Germinal center (tissue), 1 donor: ENCODE measurements at places on chromosomes 5 and 9.
A peak's percentile ranks its signal among the peaks of the same experiment; 100 is the strongest.

- no peak for DNase-seq
Measured at GRCh38 chr5:133859073-133859472, 109.4 kb downstream of the C5orf15 start.

- no peak for DNase-seq
Measured at GRCh38 chr5:58108511-58108910, 351.4 kb downstream of the PLK2 start.

DNA sequence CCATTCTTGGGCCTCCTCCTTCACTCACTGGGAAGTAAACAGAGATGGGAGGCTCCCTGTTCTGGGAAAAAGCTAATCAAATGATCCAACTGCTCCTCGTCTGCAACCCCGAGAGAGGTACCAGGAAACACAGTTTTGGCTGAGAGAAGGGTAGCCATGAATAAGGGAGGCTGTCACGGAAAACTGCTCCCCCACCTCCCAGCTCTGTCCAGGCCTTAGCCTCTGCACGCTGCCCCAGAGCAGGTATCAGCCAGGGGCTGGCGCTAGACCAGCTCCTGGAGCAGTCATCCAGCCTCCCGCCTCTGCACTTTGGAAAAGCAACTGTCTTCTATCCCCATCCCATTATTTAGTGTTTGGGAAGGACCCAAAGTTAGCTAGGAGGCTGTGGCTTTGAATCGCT is 266.1 kb downstream of the NDUFS4 start:
- DNase-seq: no peak

DNA sequence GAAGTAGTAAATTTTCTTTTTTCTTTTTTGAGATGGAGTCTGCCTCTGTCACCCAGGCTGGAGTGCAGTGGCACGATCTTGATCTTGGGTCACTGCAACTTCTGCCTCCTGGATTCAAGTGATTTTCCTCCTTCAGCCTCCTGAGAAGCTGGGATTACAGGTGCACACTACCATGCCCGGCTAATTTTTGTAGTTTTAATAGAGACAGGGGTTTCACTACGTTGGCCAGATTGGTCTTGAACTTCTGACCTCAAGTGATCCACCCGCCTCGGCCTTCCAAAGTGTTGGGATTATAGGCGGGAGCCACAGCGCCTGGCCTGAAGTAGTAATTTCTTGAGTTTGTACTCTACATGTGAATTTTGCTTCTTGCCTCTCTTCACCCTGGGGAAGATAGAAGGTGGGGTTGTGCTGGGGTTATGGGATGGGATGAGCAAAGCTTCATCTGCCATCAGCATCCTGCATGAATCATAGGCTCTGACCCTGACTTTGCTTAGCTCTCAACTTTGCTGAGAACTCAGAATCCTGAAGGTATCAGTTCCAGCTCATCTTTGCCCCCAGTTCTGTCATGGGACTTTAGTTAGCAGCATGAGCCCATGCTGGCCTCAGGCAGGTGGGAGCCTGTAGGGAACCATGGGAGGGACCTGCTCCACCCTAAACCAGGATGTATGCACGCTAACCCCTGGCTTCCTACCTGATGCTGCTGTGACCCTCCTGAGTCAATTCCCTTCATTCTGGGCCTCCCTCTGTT is 9.3 kb upstream of the CCL21 start:
- no peak for DNase-seq

GRCh38 chr9:122403381-122404000 is 32.7 kb downstream of the PTGS1 start:
- DNase-seq: no peak

- no peak for DNase-seq
Measured at GRCh38 chr5:5371005-5371404, 51.5 kb upstream of the ICE1 start.

GRCh38 chr5:169711551-169712225 is 74.6 kb downstream of the DOCK2 start:
- DNase-seq: no peak

GRCh38 chr9:95506428-95506677 is 10.4 kb downstream of the PTCH1 start:
- DNase-seq: peak; percentile 41

- DNase-seq: no peak
Measured at GRCh38 chr5:78610636-78611035, 37.9 kb downstream of the LHFPL2 start.

DNA sequence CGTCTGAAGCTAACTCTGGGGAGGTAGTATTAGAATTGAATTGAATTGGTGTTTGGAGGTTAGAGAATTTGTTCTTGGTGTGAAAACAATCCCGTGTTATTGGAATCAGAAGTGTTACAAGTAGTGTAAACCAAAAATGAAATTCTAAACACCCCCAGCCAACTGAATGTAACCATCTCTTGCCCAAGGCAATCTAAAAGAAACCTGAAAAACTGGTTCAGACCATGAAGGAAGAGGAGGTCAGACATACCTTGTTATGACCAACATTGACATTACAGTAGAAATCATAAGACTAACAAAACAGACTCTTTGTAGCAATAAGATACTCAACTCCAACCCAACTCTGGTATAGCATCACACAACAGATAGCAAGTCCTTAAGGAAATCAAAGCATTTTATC is 159.0 kb downstream of the TUSC1 start:
- DNase-seq: no peak

GRCh38 chr9:136028760-136029470 is 66.2 kb downstream of the NACC2 start:
- no peak for DNase-seq

DNA sequence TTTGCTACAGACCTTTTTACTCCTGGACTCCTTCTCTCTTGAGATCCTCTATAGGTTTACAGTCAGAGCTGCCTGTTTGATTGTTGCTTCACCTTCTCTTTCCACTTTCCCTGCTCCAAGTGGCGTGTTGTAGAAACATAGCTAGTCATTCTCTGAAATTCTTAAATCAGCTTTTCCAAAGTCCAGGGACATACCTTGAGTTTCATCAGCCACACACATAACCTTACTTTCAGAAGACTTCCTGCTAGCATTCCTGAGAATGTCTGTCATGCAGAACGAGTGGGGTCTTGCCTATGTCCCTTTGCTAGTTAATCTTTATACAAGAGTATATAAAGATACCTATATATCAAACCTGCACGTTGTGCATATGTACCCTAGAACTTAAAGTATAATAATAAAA is 230.3 kb upstream of the ZNF462 start:
- DNase-seq: no peak

DNA sequence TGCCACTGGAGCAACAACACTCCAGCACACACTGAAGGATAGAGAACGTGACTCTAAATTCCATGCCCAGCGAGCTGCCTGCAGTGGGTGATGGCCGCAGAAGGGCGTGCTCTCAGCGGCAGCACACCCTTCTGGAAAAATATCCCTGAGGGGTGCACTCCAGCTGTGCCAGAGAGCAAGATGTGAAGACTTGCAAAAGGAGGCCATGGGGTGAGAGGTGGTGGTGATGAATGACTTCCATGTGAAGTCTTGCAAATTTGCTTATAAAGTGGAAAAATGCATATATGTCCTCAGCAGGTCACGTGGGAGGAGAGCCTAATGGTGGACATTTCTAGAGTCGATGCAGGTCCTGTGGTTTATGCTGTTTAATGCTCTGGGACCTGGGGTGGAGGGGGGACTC is 39.8 kb upstream of the COL5A1 start:
- no peak for DNase-seq

DNA sequence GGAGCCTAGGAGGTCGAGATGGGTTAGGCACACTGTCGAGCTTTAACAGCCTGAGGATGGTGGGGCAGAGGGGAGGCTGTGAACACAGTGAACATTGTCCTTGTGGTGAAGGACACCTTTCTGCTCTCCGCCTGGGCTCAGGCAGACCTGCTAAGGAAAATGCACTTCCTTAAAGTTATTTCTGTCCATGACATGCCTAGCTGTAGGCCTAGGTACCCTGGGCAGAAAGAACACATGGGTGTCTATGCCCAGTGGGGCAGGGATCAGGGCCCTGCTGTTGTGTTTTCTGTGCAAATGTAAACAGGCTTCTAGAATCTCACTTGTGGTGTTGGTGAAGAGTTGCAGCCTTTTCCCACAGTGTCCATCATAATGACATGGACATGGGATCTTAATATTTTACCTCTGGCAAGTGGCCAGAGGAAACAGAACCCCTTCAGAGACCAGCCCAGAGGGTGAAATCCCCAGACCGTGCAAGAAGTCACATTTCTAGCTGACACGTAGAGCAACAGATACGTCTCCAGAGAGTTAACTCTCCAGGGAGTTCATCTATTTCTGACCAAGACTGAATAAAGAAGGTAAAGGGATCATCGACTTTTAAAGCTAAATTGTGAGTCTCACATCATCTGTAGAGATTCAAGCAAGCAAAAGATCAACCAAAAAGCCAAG is 79.2 kb downstream of the C9orf152 start:
- peak; percentile 69 for DNase-seq

DNA sequence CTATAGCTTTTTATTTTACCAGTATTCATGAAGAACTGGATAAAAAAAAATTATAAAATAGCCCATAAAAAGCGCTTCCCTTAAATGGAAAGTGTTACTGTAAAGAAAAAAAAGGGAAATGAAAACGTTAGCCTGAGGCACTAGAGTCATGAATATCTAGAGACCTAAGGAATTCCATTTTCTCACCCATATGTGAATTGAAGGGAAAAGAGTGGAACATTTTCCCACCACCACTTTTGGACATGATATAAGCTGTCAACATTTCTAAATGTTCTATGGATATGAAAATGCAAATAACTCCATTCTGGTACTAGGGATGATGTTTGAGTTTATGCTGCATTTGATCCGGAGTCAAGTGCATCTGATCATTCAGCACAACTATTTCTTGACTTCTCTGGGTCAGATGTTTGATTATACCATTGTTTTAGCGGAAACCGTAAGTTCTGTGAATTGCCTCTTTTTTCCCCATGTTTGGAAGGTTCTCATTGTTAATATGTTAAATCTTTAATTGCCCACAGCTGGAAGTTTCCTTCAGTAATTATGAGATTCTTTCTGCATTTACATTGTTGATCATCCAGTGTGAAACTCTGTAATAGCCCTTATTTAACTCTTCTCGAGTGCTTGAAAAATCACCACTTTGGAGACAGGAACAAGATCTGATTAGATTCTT is 467.4 kb upstream of the SEMA6A start:
- DNase-seq: no peak

GRCh38 chr9:94638335-94639060 is 820 bp downstream of the FBP1 start:
- no peak for DNase-seq

DNA sequence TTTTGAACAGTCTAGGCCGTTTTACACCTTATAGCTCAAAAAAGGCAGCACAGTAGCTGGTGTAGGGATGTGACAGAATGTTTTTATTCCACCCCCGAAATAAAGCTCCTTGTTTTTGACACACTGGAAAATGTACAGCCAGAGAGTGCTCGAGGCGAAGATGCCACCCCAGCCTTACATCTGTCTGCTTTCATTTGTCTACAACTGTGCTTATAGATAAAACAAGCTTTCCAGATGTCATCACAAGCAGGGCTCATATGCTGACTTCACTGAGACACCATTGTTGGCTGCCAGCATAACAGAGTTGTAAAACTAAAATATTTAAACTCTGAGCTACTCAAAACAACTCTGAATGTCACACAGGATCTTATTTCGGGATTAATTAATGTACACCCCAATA is 386.3 kb downstream of the BNC2 start:
- no peak for DNase-seq

- DNase-seq: no peak
Measured at GRCh38 chr5:10167806-10168205, 81.9 kb downstream of the ATPSCKMT start.

GRCh38 chr5:146301626-146302025 is 37.0 kb upstream of the POU4F3 start:
- no peak for DNase-seq

DNA sequence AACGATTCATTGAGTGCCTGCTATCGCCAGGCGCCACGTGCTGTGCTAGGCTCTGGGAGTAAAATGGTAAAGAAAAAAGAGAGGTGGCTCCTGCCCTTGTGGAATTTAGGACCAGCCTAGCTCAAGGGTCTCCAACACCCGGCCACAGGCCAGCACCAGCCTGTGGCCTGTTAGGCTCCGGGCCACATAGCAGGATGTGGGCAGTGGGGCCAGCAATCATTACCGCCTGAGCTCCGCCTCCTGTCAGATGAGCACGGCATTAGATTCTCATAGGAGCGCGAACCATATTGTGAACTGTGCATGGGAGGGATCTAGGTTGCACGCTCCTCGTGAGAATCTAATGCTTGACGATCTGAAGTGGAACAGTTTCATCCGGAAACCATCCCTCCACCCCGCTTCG is 1.5 kb downstream of the RMRP start:
- DNase-seq: no peak

DNA sequence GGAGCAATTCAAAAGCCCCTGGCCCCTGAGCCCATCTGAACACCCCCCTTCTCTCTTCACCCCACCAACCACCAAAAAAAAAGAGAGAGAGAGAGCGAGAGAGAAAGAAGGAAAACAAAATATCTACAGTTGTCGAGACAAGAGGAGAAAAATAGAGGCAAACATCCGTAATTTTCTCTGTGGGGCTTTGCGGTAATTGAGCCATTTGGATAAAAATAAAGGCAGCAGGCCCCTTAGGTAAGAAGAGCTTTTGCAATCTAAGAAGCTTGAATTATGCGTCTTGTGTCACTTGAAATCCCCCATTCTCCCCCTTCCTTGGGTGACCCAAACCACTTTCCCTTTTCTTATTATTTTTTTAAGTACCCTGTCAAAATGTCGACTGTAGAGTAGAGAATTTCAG is 35.5 kb upstream of the FUBP3 start:
- DNase-seq: no peak

GRCh38 chr9:35646153-35646532 is 4.6 kb downstream of the SIT1 start:
- no peak for DNase-seq

- no peak for DNase-seq
Measured at GRCh38 chr9:72703574-72703973, 182.2 kb downstream of the TMC1 start.

DNA sequence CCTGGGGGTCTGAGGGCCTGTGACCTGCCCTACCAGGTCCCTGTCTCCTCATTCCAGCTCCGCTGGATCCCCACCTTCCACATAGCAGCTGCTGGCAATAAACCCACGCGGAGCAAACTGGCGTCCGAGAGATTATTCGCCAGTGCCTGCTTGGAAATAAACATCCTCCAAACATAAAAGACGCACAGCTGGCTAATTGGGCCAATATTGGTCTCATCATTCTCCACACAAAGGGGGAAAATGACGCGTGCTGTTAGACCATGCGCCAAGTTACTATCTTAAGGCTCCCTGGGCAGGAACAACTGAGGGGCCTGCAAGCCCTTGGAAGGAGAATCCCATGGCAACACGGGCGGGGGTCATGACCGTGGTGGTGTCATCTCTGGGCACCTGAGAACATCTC is 73.3 kb upstream of the SARDH start:
- DNase-seq: no peak

- DNase-seq: peak; percentile 81
Measured at GRCh38 chr5:179166886-179167841, 107.0 kb downstream of the ZNF354C start.
